ENCODE measurements at places on chromosomes 2 and 18.

DNA sequence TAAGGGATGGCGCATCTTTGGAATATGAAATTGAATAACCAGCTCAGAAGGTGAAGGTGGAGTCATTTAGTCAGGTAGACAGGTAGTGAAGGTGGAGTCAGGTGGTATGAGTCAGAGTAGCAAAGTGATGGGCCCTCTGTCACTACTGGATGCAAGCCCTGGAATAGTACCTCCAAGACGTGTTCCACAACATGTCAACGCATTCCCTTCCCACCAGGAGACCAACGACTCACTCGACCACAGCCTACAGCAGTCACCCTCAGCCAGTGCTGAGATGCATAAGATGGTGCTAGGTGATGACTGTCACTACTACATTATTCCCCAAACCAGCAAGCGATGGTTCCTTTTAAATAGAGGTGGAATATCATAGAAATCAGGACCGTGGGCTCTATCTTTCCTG lies 6.8 kb downstream of the CPLX4 start:
- DNase-seq: no peak

DNA sequence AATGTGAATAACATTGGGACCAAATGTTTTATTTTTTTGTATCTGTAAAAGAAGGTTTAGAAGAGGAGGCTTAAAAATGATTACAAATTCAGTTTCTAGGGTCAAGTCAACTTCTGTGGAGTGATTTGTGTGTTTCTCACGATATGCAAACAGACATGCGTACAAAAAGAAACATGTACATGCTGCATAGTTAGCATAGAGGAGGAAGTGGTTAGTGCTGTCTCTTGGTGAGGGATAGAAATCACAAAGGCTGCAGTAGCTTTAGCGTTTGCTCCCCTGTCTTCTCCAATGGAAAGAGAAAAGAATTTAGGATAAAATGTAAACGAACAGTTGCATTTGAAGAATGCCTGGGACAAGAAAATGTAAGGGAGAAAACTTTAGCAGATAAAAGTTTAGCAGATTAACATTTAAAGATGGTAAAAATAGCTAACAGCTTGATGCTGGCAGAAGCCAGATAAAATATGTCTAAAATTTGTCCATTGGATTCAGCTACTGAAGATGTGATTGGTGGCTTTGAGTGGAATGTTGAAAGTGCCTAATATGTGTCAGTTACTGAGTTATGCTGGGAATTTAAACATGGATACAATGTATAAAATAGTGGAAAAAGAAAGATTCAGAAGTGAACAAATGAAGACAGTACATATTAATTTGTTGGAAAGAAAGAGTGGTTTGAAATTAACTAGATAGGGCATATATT lies 44.9 kb downstream of the MALT1 start:
- DNase-seq: no peak

GRCh38 chr2:127064642-127065250 lies 42.2 kb downstream of the BIN1 start:
- peak; percentile 38 for DNase-seq

GRCh38 chr2:187057466-187057865 lies 208.5 kb upstream of the ZSWIM2 start:
- DNase-seq: no peak

DNA sequence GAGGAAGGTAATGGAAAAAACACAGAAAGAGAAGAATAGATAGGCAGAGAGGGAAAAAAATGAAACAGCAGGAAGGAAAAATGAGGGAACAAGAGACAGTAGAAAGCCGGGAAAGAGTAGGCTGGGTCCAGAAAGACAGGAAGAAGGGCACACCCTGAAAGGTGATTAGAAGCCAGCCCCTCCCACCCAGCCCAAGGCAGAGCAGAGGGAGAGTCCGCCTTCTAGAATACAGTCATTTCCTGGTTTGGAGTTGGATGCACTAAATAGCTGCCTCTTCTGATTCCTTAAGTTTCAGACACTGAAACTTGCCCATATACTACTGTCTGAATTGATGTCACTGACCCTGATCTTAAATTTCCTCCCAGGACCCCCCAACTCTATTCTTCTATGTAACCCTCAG lies 17.9 kb upstream of the DSG3 start:
- no peak for DNase-seq

DNA sequence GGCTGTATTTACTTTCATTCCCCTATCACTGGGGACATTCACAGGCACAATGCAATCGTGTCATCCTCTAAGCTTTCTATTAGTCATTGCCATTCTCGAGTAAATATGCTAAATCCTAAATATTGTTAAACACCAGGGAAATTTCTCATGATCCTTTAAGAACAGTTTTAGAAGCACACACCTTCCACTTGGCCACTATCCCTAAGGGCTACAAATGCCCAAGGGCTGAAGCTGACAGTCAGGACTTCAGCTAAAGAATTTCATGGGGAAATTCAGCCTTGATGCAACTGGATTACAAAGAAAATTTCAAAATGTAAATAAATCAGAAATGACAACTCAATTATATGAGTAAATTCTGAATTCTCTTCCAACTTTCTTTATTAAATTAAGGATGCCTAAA lies 163.1 kb upstream of the PID1 start:
- DNase-seq: no peak

GRCh38 chr2:61786876-61787275 lies 67.0 kb downstream of the FAM161A start:
- DNase-seq: no peak

DNA sequence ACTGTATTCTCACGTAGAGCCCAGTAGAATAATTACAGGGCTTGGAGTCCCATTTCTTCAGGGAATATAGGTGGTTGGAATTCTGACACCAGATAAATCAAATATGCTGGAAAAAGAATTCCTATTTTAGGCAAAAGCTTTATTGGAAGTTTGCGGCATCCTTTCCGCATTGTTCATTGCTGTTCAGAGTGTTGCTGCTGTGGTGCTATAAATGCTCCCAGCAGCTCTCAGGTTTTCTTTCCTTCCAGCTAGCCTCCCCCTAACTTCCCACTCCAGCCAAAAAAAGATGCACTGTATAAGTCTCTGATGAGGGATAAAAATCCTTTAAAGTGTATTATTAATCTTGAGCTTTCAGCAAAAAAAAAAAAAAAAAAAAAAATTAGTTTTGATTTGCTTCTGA lies 25.5 kb upstream of the POLR1B start:
- DNase-seq: no peak

DNA sequence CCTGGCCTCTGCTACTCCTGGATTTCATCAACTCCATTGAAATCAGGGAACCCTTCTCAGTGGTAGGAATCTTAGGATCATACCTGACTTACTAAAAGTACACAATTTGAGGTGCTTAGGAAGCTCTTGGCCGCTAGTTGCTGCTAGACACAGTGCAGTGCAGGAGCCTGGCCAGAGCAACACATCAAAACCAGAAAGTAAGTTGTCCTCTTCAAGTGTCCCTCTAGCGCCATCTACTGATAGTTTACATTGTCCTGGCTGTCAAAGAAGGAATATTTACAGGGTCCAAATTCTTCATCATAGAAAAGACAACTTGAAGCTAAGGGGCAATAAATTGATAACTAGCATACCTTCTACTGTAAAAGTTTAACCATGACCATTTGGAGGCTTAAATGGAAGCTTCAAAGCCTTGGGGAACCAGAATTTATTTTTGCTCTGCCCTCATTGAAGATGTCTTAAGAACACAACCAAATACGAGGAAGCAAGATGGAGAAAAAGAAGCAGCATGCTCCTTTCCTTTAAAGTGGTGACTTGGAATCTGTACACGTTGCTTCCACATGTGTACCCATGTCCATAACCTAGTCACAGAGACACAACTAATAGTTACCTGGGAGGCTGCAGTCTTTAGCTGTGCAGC lies 889.1 kb upstream of the GCFC2 start:
- DNase-seq: no peak

DNA sequence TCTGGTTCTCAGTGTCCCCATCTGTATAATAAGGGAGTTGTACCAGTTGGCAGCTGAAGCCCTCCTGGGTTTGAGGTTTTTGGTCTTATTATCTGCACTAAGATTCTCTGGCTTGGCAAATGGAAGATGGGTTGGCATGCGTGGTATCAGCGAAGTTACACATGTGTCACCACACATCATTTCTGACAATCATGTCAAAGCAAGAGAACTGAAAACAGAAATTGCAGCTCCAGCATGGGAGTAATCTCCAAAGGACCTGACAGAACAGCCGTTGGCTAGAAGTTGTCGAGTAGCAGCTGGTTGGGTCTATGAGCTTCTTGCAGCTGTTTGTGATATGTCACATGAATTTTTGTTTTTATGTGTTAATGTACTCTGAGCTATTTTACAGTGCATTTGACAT lies 317.4 kb downstream of the SLC4A3 start:
- no peak for DNase-seq

DNA sequence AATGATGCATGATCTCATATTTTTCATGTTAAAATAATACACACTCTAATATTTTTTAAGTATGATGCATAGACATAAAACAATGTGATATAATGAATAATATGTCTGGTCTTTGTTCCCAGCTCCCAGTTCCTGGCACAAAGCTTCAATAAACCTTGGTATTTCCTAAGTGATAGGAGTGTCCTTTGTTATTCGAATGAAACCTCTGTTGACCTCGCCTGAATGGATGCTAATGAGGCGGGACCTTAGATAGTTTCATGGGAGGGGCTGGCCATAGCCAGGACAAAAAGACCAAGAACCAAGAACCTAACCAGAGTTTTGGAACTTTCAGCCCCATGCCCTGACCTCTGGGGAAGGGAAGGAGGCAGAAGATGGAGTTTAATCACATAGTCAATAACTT lies 257.7 kb upstream of the COPS8 start:
- DNase-seq: no peak

GRCh38 chr18:57559314-57559713 lies 27.2 kb downstream of the FECH start:
- no peak for DNase-seq

DNA sequence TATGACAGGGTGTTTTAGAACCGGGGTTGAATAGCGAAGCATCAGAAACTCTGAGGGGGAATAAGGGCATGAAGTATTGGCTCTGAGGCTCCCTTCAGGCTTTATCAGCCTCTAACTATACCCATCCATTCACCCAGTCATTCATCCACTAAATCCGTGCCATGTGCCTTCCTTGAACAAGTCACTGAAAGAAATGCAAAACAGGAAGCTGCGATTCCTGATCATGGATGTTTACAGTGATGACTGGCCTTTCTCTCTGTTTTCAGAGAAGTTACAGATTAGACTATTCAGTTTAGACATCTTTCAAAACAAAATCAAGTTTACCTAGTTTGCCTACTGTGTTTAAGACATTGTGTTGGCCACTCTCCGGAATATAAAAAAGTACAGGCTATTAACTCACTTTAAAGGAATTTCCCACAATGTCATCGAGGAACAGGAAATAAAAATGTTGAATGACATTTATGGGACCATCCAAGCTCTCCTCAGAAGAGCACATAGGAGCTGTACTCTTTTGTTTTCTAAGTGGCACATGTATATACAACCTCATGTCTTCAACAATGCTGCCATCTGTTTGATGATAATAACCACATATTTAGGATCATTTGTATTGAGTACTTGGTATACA lies 43.8 kb upstream of the SLC14A1 start:
- DNase-seq: no peak
